Body of pancreas (tissue), 4 donors: ENCODE measurements at places on chromosomes 4 and X.
A peak's percentile ranks its signal among the peaks of the same experiment; 100 is the strongest.

DNA sequence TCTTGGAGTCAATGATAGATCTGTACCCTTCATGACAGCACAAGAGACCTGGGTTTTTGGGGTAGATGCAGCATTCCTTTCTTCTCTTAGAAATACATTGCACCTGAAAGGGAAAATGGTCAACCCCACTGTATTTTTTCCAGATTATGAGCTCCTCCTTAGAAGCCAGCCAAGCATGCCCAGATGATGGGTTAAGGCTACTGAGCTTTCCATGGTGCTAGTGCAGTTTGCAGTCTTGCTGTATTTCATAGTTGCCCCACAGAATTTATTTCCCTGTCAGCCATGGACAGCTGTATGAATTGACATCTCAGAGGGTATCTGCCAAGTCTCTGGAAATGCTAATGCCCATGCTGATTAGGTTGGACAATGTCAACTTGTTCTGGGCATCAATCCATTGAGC lies 73.7 kb upstream of the H2AZ1 start:
- DNase-seq: no peak

DNA sequence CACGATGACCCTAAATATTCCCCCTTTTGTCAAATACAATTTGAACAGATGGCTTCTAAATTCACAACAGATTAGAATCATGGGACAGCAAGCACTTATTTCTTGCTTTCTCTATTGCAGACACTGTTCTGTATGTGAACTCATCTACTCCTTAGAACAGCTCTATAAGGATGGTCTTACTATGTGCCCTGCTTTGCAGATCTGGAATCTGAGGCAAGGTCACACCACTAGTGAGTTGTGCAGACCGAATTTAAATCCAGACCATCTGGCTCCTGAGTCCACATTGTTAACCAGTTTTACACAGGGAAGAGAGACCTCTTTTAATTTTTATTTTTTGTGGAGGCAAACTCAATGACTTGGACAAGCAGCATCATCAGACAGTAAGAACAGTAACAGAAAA lies 50.2 kb downstream of the GPRIN3 start:
- no peak for DNase-seq

GRCh38 chr4:60923075-60923474 lies 277.1 kb upstream of the ADGRL3 start:
- DNase-seq: no peak

GRCh38 chr4:78379040-78379439 lies 172.5 kb upstream of the ANXA3 start:
- DNase-seq: no peak

- DNase-seq: no peak
Observed at GRCh38 chr4:56910172-56910967, 2.7 kb downstream of the REST start.

DNA sequence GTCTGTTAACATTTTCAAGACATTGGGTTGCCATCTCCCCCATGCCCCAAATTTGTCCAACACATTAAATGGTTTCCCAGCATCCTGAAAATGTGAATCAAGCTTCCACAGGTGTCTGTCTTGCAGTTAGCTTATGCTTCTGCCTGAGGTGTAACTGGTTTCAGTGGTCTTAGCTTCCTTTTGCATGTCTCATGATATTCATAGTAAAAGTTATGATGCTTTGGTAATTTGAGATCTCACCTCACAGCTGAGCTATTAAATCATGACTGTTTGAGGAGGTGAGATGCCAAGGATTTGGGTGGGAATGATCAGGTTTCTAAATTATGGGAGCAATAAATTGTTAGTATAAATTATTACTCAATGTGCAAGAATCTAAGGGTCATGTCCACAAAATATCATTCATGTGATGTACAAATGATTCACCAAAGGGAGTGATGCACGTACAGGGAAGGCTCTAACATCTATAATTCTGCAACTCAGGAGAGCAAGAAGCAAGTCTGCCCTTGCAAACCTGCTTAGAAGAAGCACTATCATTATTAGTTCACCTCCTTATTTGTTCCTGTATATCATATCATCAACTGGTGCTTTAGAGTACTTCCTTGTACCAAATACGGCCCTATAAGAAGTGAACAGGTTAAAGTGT lies 17.1 kb upstream of the RAI2 start:
- DNase-seq: no peak

DNA sequence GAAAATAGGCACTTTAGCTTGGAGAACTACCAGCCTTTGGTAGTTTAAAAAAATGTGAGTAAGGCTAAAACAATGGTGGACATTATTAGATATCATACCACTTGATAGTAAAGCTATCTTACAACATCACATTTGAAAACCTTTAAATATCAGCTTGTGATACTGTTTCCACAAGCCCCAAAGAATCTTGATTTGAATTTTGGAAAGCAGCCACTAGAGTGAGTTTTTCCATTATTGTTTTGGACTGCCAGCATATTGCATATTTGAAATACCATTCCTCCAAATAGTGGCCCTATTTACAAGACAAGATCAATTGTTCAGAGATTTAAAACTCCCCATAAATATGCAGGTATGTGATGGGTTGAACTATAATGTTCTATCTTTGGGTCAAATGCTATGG lies 303.0 kb upstream of the PRPS2 start:
- no peak for DNase-seq

DNA sequence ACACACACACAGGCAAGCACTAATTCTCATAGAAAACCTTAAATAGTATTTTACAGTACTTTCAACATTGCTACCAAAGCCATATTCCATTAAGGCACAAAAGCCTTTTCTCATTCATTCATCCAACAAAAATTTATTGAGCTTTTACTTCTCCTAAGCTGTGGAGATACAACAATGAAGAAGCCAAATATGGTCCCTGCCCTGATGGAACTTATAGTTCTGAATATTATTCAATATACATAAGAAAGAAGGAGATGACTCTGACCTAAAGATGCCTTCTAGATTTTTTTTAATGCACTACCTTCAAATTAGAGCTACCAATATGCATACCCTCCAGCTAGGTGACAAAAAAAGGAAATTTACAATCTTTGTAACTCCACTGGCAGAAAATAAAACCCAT lies 90.0 kb upstream of the WDR44 start:
- DNase-seq: no peak

DNA sequence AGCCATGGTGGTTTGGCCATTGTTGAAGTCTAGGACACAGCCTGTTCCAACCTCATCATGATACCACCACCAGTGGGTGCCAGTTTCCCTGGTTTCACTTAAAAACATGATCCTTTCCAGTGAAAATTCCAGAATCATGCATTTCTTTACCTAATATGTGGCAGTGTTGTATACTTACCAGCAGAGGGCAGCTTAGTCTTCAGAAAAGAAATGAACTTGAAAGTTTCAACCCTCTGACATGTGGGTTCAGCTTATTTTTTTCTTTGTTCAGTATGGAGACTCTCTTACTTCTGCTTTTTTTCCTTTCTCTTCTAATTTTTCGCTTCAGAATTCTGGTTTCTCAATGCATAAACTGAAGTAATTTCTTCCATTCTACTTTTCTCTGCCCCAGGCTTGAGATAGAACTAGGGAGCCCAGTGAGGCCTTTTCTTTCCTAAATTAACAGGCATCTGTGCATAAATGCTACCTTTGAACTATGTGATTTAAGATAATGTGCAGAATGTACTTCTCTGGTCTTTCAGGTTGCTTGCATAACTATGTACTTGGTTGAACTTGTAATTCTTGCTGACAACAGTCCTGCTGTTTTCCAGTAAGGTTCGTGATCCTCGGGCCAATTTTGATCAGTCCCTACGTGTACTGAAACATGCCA lies 10.7 kb downstream of the LIAS start:
- peak; percentile 71 for DNase-seq
